Hepatocyte (in vitro differentiated cells): ENCODE measurements at places on chromosomes 12 and 14.

- no peak overlapping the region for H3K4me3 ChIP-seq
- peaks cover 41% of the 10 kb centered on the region for H3K4me1 ChIP-seq
- H3K27ac ChIP-seq, result peak overlapping the region; percentile 60
- no peaks in the 10 kb centered on the region for H3K36me3 ChIP-seq
Measured at GRCh38 chr12:32891956-32892355, 4.6 kb downstream of the PKP2 start.

DNA sequence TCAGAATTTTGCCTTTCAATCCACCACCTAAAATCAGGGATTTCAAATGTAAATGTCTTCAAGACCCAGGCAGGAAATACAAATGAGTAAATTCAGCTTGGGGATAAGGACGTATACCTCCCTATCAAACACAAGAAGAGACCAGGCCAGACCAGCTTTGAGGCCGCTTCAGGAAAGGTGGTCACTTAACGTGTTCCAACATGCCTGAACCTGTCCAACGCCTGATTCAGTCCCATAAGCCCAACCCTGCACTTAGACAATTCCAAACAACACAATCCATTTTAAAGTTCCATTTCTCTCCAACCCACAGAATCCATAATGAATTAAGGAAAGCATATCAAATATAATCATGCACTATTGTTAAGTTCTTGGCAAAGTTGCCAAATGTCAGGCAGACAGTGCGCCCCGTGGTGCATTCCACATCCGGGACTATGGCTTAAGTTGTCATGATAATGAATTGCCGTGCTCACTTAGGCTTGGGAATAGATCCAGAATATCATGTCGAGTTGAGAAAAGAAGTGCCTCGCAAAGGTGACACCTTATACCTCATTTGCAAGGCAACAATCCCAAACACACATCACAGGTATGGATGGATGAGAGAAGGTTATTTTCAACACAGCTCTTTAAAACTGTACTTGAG is 35.5 kb downstream of the CCDC60 start:
- H3K27ac ChIP-seq, result no peak overlapping the region
- H3K27me3 ChIP-seq, result no peaks in the 10 kb centered on the region
- no peak for DNase-seq
- no peaks in the 10 kb centered on the region for H3K4me1 ChIP-seq

DNA sequence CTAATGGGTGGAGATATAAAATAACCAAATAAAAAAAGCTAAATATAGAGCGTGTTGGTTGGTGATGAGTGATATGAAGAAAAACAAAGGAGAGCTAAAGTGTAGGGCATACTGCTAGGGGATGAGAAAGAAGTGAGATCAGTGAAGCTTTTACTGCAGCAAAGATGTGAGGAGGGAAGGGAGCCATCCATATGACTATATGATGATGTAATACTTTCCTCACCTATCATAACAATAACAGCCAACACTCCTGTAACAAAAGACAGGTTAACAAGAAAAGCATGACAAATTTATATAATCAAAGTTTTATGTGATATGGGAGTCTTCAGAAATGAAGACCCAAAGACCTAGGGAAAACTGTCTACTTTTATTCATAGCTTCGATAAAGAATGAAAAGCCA is 57.4 kb upstream of the LRFN5 start:
- H3K4me1 ChIP-seq, result peaks cover 6% of the 10 kb centered on the region
- no peak overlapping the region for H3K4me3 ChIP-seq
- H3K36me3 ChIP-seq, result no peaks in the 10 kb centered on the region
- H3K27me3 ChIP-seq, result no peaks in the 10 kb centered on the region

DNA sequence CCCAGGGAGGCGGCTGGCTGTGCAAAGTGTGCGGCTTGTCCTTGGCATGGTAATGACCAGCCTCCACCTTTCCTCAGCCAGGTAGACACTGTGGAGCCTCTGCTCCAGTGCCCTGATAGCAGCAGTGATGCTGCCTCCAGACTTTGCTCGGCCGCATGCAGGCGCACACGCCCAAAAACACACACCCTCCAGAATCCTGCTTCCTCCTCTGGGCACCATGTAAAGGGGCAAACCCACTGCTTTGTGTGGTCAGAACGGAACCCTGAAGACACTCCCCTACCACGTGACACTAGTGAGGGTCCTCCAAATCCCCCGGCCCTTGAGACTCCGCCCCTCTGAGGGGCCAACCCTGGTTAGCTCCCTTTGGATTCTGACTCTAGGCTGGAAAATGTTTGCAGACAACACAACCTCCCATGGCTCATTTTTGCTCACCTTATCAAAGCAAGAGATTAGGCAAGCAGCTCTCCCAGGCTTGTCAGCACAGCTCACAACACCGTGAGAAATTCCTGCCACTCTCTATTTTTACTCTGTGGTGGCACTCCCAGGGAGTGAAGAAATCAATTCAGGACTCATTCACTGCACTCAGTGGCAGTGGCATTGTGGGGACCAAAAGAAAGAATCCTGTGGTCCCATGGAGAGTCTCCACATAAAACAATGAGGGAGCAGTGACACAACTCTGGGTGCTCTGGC is 4.5 kb downstream of the KRT77 start:
- no peaks in the 10 kb centered on the region for H3K36me3 ChIP-seq
- no peaks in the 10 kb centered on the region for H3K4me1 ChIP-seq
- H3K27me3 ChIP-seq, result peaks cover 18% of the 10 kb centered on the region
- peak; percentile 32 for DNase-seq
- H3K27ac ChIP-seq, result no peak overlapping the region

DNA sequence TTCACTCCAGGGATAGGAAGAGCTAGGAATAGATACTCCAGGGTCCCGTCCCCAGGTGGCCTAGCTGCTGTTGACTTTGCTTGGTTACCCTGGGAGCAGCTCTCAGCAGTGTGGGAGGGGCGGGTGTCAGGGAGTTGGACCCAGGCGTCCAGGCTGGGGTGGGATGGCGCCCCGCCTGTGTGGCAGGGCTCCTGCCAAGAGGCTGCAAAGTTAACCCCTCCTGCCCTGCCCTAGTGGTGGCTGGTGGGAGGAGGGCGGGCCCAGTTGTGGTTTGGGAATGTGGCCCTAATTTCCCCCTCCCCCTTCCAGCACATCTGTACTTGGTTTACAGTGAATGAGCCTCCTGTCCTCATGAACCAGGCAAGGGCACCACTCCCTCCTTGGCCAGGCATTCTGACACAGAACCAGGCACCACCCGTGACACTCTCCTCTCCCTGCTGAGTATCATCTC is 1.7 kb upstream of the RARG start:
- no peak overlapping the region for H3K4me3 ChIP-seq
- H3K27ac ChIP-seq, result peak overlapping the region; percentile 92
- H3K4me1 ChIP-seq, result peaks cover 28% of the 10 kb centered on the region
- H3K36me3 ChIP-seq, result no peaks in the 10 kb centered on the region
- no peak for DNase-seq

GRCh38 chr14:105069522-105069870 is 4.3 kb upstream of the GPR132 start:
- H3K27ac ChIP-seq, result no peak overlapping the region
- DNase-seq, result no peak
- no peaks in the 10 kb centered on the region for H3K27me3 ChIP-seq
- no peaks in the 10 kb centered on the region for H3K36me3 ChIP-seq
- H3K4me1 ChIP-seq, result peaks cover 5% of the 10 kb centered on the region
- no peak overlapping the region for H3K4me3 ChIP-seq

GRCh38 chr12:15859116-15859515 is 23.1 kb upstream of the STRAP start:
- no peak overlapping the region for H3K4me3 ChIP-seq
- H3K4me1 ChIP-seq, result no peaks in the 10 kb centered on the region
- no peak overlapping the region for H3K27ac ChIP-seq
- no peaks in the 10 kb centered on the region for H3K36me3 ChIP-seq
- H3K27me3 ChIP-seq, result no peaks in the 10 kb centered on the region

- no peak for DNase-seq
- H3K36me3 ChIP-seq, result no peaks in the 10 kb centered on the region
- H3K27me3 ChIP-seq, result no peaks in the 10 kb centered on the region
- H3K27ac ChIP-seq, result no peak overlapping the region
- no peak overlapping the region for H3K4me3 ChIP-seq
Measured at GRCh38 chr12:88329833-88330232, 187.7 kb downstream of the TMTC3 start.

DNA sequence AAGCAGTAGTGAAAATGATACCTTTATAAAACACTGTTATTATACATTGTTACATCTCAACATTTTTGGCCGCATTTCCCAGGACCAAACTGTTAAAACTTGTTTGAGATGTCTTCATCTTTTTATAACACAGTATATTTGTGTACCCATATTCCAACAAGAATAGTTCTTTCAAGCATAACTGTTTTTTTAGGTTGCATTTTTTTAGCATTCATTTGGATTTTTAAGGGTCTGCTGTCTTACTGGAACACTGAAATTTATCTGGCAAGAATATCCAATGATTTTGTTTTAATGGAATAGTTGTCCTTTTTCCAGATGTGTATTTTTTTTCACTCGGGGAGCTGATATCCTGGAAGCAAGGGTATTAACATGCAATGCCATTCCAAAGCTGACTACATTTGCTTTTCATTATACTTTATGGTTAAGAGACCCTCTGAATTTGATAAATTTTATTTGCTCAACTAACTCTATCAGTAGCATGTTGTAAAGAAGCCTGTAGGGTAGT is 8.9 kb upstream of the NAV3 start:
- peaks cover 9% of the 10 kb centered on the region for H3K4me1 ChIP-seq
- no peaks in the 10 kb centered on the region for H3K27me3 ChIP-seq
- DNase-seq, result no peak
- H3K4me3 ChIP-seq, result no peak overlapping the region
- H3K27ac ChIP-seq, result no peak overlapping the region
- no peaks in the 10 kb centered on the region for H3K36me3 ChIP-seq

DNA sequence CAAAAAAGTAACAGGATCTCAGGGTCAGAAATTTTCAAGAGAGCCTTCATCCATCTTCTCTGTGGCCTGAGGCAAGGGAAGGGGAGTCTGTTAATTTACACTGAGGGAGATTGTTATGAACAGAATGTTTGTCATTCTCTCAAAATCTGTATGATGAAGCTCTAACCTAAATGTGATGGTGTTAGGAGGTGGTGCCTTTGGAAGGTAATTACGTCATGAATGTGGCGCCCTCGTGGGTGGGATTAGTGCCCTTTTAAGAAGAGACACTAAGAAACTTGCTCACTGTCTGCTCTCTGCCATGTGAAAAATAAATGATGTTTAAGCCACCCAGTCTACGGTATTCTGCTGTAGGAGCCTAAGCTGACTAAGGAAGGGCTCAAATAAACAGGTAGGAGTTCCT is 521.6 kb downstream of the SNAPC1 start:
- no peak for DNase-seq
- H3K27ac ChIP-seq, result no peak overlapping the region
- H3K36me3 ChIP-seq, result no peaks in the 10 kb centered on the region
- H3K27me3 ChIP-seq, result no peaks in the 10 kb centered on the region
- no peak overlapping the region for H3K4me3 ChIP-seq

GRCh38 chr14:96135285-96135684 is 69.4 kb upstream of the BDKRB2 start:
- H3K4me1 ChIP-seq, result peaks cover 3% of the 10 kb centered on the region
- no peak for DNase-seq
- no peak overlapping the region for H3K27ac ChIP-seq
- H3K4me3 ChIP-seq, result no peak overlapping the region

DNA sequence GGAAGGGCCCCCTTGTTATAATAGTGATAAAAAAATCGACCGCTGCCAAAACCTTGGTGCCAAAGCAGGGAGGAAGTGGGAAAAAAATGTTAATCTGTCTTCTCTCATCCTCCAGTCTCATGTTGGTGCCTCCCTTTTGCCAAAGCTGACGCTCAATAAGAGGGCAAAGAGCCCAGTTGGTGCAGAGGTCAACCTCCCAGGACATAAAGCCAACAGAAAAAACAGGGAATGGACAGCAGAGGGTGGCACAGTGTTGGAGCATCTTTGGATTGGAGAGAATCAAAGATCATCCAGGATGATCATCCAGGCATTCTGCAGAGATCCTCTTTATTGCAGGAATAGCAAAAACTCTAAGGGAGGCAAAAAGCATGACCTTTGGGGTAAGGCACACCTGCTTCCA is 9.8 kb upstream of the TTC9 start:
- H3K27me3 ChIP-seq, result no peaks in the 10 kb centered on the region
- no peak for DNase-seq
- no peaks in the 10 kb centered on the region for H3K4me1 ChIP-seq
- H3K4me3 ChIP-seq, result no peak overlapping the region
- H3K36me3 ChIP-seq, result no peaks in the 10 kb centered on the region

- no peak overlapping the region for H3K27ac ChIP-seq
- H3K36me3 ChIP-seq, result no peaks in the 10 kb centered on the region
- H3K4me3 ChIP-seq, result no peak overlapping the region
- no peaks in the 10 kb centered on the region for H3K27me3 ChIP-seq
Measured at GRCh38 chr14:84409435-84409834, 1120.5 kb upstream of the FLRT2 start.

- DNase-seq, result no peak
- H3K27ac ChIP-seq, result no peak overlapping the region
- no peaks in the 10 kb centered on the region for H3K36me3 ChIP-seq
- no peaks in the 10 kb centered on the region for H3K27me3 ChIP-seq
- no peak overlapping the region for H3K4me3 ChIP-seq
Measured at GRCh38 chr12:57139796-57140649, 7.4 kb downstream of the LRP1-AS start.

DNA sequence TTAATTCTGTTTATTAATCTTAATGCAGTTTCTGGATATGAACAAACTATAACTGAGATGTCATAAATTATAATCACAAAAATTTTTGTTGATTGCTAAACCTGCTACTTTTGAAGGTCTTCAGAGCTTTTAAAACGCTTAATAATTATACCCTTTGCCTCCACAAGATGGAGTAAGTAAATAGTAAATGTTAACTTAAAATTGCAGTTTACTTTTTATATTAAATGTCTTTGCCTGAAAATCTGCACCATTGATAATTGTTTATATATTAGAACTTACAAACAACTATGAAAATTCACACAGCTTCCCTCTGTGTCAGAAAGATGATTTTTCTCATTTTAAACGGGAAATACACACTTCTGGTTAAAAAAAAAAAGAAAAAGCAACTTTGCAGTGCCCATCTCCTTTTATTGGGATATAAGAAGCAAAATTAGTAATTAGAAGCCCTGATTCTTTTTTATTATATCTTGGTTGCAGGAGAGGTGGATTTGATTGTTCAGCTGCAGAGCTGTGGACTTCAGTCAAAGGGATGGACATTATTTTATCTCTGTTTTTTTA is 35.6 kb downstream of the SCFD1 start:
- DNase-seq, result no peak
- H3K4me3 ChIP-seq, result no peak overlapping the region
- no peaks in the 10 kb centered on the region for H3K27me3 ChIP-seq
- H3K4me1 ChIP-seq, result no peaks in the 10 kb centered on the region
- H3K27ac ChIP-seq, result no peak overlapping the region
- H3K36me3 ChIP-seq, result no peaks in the 10 kb centered on the region

- H3K4me3 ChIP-seq, result no peak overlapping the region
- H3K27ac ChIP-seq, result no peak overlapping the region
- DNase-seq, result no peak
- no peaks in the 10 kb centered on the region for H3K27me3 ChIP-seq
- peaks cover 12% of the 10 kb centered on the region for H3K4me1 ChIP-seq
Measured at GRCh38 chr12:122839907-122840554, 4.8 kb downstream of the HIP1R start.

GRCh38 chr12:125549836-125550235 is 484.6 kb downstream of the AACS start:
- no peak for DNase-seq
- H3K27ac ChIP-seq, result no peak overlapping the region
- no peaks in the 10 kb centered on the region for H3K27me3 ChIP-seq
- no peak overlapping the region for H3K4me3 ChIP-seq

- DNase-seq, result no peak
- peaks cover 15% of the 10 kb centered on the region for H3K4me1 ChIP-seq
- no peak overlapping the region for H3K4me3 ChIP-seq
- H3K27me3 ChIP-seq, result no peaks in the 10 kb centered on the region
Measured at GRCh38 chr14:54570047-54570446, 3.1 kb downstream of the SAMD4A start.

GRCh38 chr14:104328607-104329006 is 190.2 kb downstream of the KIF26A start:
- H3K4me3 ChIP-seq, result no peak overlapping the region
- H3K27ac ChIP-seq, result no peak overlapping the region
- no peaks in the 10 kb centered on the region for H3K4me1 ChIP-seq
- H3K27me3 ChIP-seq, result no peaks in the 10 kb centered on the region
- no peaks in the 10 kb centered on the region for H3K36me3 ChIP-seq
